Endothelial cell of umbilical vein (primary cell): ENCODE measurements at places on chromosomes 7 and 10.
A peak's percentile ranks its signal among the peaks of the same experiment; 100 is the strongest.

GRCh38 chr7:89183712-89184111, 388.2 kb upstream of the TEX47 start:
- no peak for DNase-seq

DNA sequence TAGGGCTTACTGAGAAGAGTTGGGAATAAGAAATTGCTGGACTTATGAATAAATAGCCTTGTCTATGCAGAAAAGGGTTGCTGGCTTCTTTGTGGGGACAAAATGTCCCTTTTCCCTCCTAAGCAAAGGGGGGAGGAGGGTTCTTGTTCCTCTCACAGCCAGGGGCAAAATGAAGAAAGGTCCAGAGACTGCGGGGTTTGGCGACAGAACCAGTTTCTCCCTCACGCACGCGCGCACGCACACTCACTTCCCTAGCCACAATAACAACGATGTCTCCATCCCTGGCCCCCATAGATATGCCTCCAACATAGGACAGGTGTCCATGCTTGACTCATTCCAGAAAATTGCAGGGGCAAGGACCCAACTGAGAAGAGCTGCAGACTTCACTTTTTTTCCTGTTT, 3.3 kb downstream of the ZMIZ1 start:
- peak; percentile 26 for DNase-seq

GRCh38 chr10:22560913-22561239, 153.5 kb downstream of the PIP4K2A start:
- no peak for DNase-seq

DNA sequence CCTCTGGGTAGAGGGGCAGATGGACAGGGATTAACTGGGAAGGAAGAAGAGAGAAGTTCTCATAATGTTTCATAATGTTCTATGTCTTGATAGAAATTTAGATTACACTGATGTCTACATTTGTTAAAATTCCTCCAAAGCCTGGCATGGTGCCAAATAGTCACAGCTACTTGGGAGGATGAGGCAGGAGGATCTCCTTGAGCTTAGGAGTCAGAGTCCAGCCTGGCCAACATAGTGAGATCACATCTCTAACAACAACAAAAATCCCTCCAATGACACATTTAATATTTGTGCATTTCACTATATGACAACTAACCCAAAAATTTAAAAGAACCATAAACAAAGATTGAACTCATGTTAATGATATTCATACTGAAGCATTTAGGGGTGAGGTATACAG, 33.0 kb upstream of the PPP1R3C start:
- no peak for DNase-seq

DNA sequence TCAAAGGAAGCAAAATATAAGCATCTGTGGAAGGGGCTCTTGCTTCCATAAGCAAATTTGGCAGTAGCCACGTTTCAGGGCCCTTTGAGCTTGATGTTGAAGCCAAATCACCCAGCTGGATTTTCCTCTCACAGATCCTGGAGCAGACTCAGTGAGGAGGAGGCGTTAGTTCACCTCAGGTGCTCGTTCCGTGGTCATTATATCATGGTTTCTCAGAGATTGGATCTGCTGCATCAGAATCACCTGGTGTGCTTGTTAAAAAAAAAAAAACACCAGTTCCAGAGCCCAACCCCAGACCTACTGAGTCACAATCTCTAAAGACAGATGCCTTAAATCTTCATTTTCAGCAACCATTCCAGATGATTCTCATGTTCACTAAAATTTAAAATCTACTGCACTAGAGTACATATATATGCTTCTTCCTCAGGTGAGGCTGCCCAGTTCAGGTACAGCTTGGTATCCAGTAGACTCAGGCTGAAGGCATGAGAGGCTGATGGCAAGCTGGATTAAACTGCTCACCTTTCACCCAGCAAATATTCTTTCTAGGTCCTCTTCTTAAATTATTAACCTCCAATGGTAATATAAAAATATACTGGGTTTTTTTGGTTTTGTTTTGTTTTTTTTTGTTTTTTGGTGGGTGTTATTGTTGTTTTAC, 24.9 kb downstream of the TFAM start:
- no peak for DNase-seq

GRCh38 chr10:116450861-116451260, 23.2 kb downstream of the PNLIPRP3 start:
- DNase-seq, result no peak

- no peak for DNase-seq
Measured at GRCh38 chr10:20888620-20889330, 8.3 kb downstream of the NEBL start.

- peak; percentile 12 for DNase-seq
Measured at GRCh38 chr7:74481458-74482196, 27.9 kb downstream of the GTF2IRD1 start.

DNA sequence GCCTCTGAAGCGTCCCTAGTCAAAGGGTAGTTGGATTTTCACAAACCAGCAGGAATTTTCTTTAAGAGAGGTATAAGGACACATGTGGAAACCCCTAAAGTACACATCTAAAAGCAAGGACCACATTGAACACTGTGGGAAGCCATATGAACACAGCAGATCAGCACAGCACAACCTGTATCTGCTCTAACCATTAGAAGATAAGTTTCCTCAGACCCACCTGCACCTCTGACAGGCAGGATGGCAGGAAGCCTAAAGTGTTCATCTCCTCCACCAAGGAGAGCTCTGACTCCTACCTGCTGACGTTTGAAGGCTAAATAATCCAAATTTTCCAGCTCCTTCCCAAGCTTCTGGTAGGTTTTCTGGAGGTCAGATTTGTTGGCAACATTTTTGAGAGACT, 174.4 kb downstream of the CTNNA3 start:
- no peak for DNase-seq

GRCh38 chr7:9785211-9785610, 1188.5 kb upstream of the PHF14 start:
- DNase-seq, result no peak

DNA sequence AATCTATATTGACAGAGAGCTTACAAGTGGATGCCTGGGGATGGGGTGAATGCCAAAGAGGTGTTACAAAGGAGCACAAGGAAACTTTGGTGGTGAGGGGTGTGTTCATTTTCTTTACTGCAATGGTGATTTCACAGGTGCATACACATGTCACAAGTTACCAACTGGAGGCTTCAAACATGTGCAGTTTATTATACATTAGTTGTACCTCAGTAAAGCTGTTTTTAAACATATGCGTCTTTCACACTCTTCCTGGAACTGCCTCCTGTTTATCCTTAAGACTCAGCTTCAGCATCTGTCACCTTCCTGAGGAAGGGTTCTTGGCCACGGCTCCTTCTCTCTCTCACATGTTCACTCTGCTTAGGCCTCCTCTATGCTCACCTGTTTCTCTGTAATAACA, 731.5 kb downstream of the PARD3 start:
- DNase-seq, result no peak

GRCh38 chr7:120981888-120982615, 6.5 kb upstream of the CPED1 start:
- DNase-seq, result no peak

GRCh38 chr7:142791502-142791901, 20.7 kb downstream of the PRSS2 start:
- no peak for DNase-seq

DNA sequence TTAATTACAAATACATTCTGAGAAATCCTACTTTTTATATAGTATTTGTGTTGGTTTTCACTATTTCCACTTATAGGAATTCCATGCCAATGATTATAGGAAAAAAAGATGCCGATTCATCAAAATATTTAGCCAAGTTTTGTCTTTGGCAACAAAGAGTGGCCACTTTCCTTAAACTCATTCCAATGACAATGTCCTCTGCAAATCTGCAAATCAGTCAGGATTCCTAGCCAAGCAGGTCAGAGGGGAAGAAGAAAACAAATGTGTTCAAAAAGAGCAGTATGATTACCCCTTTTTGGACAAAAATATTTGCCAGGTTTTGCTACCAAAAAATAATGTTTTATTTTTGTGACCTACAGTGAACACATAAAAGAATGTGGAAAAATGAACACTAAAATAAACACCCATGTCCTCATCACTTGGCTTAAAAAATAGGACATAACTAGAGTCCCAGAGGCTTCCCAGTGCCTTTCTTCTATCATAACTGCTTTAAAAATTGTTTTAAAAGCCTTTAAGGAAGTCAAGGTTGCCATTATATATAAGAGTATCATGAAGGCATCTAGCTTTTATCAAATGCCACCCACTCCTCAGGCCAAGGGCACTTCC, 125.9 kb downstream of the ADAM12 start:
- no peak for DNase-seq

- no peak for DNase-seq
Measured at GRCh38 chr10:5614155-5614721, 52.2 kb downstream of the ASB13 start.

DNA sequence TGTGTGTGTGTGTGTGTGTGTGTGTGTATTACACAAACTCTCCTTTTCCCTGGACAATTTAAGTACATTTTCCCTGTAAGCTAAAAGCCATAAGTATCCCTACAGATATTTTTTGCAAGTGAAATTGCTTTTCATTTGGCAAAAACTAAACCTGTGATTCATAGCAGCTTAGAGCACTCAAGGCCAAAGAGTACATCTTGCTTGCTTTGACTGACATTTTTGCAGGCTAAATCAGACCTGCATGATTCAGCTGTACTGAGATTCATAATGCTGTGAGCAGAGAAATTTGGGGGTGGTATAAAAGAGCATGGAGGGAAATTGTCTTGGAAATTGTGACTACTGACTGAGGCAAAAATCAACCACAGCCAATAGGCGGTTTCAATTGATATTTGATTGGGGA, 500.4 kb downstream of the GFRA1 start:
- DNase-seq, result no peak

DNA sequence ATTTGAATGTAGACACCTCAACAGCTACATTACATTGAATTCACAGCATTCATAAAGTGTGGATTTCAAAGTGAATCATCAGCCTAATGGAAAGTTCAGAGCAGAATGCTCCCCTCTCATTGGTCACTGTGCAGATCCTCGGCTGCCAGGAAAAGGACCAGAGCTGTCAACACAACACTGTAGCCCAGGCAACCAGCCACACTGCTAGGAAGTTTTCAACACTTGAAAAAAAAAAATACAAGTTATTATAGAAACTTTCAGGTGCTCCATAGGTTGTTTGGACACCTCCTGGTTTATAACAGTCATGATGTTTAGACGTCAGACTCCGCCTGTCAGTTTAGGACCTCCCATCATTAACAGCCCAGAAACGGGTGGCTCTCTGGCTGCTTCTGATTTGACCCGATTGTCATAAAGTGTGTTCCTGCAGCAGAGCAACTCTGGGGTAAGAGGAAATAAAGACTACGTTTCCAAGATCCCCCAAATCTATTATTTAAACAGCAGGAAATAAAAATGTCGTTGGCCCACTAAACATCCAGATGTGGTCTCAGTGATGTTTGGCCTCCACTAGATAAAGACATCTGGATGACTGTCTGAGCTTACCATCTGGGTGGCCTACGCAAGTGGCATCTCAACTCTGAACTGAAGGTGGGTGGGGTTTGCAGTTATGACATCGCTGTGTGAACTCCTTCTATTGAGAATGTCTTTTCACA, 117.4 kb downstream of the CABCOCO1 start:
- peak; percentile 90 for DNase-seq
